Activated T-cell treated with anti-CD3 and anti-CD28 coated beads for 48 hours (primary cell): ENCODE measurements at places on chromosomes 7 and 10.
A peak's percentile ranks its signal among the peaks of the same experiment; 100 is the strongest.

- no peak for DNase-seq
These were observed 22.7 kb downstream of the SLC35G1 start for GRCh38 chr10:93916257-93917063.

DNA sequence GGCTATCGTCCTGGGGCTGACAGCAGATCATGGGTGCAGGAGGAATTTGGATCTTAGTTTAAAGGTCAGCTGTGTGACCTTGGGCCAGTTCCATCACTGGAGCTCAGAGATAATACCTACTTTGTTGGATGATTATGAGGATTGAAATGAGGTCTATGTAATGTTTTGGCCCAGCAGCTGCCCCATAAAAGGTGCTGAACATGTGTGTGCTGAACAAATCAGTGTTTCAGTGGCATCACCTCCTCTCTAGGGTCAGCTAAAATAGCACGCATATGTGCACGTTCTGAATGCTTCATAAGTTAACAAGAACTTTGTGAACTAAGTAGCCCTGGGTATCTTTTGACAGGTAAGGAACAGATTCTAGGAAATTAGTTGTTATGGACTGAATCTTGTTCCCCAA, 84.8 kb upstream of the LRRC18 start:
- no peak for DNase-seq

- DNase-seq = no peak
These were observed 3.1 kb upstream of the PAPSS2 start for GRCh38 chr10:87656431-87657072.

DNA sequence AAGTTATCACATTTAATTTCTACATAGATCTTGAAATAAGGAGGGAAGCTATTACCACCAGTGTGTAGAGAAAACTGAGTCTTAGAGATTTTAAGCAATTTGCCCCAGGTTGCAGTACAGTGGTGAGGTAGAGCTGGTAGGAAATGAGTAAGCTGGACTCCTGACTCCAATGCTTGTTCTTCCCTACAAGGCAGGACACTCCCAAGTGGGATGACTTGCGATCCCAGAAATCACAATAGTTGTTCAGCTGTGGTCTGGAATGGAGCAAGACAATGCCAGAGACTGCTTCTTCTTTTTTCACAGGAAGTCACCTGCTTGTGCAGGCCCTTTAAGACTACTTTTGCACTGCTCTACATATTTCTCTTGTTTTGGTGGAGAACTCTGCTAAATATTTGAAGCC, 327.2 kb upstream of the BMPER start:
- no peak for DNase-seq

DNA sequence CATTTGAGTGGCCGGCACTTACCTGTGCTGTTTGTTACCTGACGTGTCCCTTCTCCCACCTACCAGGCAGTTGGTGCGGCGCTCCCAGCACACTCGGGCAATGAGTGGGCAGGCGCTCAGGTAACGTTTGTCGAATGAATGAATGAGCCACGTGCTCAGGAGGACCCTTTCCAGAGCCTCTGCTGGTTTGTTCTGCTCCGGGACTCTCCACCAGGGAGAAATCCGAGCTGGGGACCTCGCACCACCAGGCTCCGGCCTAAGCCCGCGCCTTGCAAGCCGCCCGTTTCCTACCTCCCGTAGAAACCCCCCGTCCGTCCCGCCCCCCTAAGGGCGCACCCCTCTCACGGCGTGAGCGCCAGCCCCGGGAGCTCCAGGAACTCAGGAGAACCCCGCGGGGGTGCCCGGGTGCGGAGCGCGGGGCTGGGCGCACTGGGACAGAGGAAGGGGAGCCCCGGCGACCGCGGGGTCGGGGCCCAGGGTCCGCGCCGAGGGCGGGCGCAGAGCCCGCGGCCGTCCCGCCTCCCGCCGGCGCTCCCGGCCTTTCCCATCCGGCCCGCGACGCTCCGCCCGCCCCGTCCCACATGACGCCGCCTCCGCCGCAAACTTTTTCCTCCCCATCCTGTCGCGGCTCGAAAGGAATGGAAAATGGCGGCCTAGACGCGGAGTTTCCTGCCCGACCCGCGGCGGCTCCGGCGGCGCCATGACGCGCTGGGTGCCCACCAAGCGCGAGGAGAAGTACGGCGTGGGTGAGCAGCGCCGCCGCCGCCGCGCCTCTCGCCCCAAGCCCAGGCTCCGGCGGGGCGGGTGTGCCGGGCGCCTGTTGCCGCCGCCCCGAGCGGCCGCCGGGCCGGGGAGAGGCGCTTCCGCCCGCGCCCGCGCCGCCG, at the start of gene DOCK1:
DOCK1 (plus strand) TSS at position 611 of the 884 bp plus-strand sequence; CDS start at position 701, 90 bp downstream.
- DNase-seq = peak; percentile 1

DNA sequence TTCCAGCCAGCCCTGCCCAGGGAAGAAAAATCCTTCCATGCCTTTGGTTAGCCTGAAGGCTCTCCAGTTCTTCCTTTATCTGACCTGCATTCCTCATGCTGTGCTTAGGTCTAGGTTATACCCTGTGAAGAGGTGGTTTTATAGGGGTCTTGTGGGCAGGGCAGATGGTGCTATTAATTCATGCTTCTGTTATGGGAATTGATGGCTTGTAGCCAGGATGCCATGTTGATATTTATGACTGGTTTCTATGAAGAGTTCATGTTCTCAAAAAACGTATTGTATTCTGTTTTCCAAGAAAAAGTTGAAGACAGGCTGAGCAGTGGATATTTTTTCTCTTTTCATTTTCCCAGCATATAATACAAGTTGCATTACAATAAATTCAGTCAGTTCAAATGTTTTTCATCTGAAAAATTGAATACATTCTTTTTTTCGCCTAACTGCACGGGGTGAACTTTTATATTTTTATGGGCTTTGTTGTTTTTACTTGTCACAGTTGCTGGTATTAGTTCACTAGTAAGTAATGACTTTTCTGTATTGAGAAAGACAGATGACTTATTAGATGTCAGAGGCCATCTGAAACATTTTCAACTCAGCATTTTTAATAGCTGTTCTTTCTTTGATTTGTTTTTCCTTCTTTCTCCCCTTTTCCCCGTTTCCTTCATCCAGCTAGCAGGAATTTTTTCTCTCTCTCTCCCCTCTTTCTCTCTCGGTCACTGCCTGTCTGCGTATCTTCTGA, 322.8 kb downstream of the LRMDA start:
- no peak for DNase-seq

DNA sequence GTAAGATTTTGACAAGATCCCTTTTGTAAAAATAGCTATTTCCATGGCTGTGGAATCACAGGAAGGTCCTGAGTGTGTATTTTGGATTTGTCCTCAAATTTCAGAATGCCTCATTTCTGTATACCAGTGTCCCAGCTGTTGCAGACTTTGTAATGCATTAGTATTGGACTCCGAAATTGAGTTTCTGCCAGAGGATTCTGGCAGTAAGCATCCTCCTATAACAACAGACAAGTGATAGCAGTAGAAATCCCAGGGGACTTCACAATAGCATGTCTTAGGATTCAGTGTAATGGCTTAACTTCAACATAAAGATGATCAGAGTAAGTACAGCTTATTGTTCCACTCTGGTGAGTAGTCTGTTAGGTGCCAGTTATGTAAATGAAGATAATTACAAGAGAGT, 104.6 kb downstream of the FOXP2 start:
- no peak for DNase-seq

DNA sequence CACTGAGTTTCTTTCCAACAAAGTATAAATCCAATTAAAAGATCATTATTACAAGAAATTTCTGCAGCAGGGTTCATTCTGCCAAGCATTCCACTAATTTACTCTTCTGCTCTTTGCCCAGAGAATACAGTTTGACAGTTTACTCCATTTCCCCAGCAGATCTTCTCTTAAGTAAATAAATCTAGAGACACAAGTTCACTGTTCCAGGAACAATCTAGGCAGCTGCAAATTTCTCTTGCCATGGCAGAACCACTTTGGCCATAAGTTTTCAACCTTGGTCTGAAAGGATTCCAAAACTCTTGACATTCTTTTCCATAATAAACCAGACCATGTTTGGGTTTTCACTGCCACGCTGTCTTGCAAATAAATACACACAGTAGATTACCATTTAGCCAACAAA, 11.5 kb downstream of the RGS10 start:
- no peak for DNase-seq

DNA sequence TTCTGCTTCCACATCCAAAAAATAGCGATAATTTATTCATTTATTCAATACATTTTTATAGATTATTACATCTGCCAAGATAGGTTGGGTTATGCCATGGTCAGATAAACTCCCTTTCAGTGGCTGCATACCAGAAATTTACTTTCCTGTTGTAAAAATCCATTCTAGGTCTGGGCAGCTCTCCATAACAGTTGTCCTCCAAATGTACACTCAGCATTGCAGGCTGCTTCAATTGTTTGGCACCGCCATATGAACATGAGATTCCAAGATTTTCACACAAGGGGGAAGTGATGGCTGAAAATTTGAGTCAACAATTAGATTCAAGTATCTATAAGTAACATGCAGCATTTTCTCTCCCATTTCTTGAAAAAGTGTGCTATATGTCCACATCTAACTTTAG, 568.7 kb downstream of the ETV1 start:
- DNase-seq = no peak

DNA sequence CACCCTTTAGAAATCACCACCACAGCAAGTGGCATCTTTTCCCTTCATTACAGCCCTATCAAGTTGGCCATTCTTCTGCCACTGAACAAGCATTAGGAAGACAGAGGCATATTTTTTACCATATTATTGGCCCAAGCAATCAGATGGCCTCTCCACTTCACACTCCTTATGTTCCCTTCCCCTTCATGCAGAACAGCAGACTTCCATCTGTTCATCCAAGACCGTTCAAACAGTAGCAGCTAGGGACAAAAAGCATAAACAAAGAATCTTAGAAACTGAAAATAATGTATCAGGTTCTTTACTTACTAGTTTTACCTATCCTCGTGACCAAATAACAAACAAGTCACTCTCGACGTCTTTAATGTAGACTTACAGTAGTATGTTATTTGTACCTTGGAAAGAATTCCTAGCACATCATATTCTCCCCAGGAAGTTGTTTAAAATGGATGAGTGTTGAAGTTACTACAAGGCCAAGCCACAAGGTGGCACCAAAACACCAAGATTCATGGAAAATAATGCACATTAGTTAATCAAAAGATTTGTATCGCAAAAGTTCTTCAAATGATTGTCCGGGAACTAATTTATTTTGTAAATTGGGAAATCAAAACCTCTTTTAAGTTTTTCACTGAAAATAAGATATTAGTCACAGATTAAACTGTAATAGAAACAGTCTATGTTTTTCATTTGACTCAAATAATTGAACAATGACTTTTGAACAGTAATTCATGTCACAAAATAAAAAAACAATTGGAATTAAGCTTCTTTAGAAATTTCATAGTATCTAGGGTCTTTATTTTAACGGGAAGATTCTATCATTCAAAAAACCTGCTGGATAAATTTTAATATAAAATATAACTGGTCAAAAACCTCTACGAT, 112.1 kb downstream of the VPS41 start:
- peak; percentile 1 for DNase-seq

DNA sequence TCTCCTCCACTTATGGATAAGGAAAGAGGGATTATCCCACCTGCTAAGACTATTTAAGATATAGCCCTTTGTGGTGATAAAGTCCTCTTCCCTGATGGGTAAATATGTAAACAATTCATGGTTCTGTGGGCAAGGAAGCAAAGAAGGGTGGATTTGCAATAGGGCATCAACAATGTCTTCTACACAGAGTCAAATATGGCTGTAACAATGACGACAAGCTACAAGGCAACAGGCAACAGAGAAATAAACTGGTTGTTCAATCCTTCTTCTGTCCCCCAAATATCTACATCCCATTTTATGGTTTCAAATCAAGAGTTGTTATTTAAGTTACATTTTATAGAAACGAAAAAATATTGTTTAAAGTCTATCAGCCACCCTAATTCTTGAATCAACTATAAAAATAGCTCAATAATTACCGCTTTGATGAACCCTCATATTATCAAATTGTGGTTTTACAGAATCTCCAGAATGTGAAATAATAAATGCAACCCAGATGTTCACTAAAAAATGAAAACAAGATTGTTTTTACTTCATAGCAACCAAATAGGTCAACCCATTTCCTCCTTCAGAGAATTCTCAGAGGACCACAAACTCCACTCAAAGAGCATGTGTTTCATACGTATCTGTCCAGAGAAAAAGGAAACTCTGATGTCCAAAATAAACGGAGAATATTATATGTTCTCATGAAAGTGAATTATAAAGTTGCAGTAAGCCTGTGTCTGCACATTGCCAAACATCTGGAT, 13.8 kb downstream of the CYTH3 start:
- no peak for DNase-seq

GRCh38 chr10:17228091-17229015, at the start of gene VIM:
VIM (plus strand) TSS chr10:17228241; CDS start chr10:17229423, 1,182 bp downstream.
- DNase-seq = peak; percentile 82

GRCh38 chr7:35849158-35849831, 48.4 kb downstream of the SEPTIN7 start:
- no peak for DNase-seq
